ENCODE measurements at places on chromosomes 2 and 18.

DNA sequence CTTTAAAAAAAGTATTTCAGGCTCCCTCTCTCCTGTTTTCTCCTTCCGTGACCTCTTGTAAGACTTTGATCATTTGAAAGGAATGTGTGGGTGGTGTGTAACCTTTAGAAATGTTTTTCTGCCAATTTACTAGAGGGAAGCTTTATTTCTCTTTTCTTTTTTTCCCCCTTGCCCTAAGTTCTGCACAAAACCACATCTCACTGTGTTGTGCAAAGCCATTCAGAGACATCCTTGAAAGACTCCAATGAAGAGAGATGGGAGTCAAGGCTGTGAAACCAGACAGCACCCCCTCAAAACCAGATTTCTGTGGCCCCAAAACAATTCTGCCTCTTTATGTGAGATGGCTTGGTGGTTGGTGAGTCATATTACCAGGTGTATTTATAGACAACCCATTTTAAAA lies 184.6 kb upstream of the ERBB4 start:
- DNase-seq = no peak

- DNase-seq = no peak
These were observed 20.9 kb downstream of the GKN2 start for GRCh38 chr2:68931799-68932198.

- DNase-seq = no peak
These were observed 185.7 kb downstream of the MTCL1 start for GRCh38 chr18:8890957-8891464.

DNA sequence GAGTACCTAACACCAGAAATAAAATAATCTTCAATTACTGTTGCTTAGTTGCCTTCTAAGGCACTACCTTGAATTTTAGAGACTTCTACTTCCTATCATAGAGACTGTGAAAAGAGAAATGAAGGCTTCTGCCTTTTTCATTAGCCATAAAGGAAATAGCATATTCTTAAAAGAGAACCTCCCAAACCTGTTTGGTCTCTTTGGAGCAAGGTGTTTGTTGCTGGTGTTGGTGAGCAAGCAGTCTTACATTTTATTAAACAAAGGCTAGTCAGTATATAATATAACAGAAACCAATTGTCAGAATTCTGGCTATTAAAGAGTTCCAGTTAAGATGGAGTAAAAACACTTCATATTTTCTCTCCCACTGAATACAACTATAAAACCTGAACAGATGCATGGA lies 116.4 kb downstream of the TAF4B start:
- DNase-seq = no peak

GRCh38 chr2:207867056-207867455 lies 97.3 kb upstream of the FZD5 start:
- DNase-seq = no peak

DNA sequence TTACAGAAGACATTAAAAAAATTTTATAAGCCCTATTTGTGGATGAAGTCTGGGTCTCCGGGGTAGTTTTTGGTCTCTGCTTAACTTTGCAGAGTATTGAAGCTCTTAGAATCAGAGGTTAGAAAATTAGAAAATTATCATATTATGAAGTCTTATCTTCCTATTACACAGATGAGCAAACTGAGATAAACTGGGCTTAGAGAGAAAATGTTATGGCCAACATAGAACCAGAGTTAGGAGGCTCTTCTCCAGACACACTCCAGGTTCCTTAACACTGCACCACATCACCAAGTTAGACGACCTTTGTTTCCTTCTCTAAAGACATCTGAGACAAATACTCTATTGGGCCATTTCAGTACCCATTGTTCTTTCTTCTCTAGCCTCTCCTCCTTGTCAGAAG lies 36.7 kb upstream of the NEB start:
- DNase-seq = no peak

DNA sequence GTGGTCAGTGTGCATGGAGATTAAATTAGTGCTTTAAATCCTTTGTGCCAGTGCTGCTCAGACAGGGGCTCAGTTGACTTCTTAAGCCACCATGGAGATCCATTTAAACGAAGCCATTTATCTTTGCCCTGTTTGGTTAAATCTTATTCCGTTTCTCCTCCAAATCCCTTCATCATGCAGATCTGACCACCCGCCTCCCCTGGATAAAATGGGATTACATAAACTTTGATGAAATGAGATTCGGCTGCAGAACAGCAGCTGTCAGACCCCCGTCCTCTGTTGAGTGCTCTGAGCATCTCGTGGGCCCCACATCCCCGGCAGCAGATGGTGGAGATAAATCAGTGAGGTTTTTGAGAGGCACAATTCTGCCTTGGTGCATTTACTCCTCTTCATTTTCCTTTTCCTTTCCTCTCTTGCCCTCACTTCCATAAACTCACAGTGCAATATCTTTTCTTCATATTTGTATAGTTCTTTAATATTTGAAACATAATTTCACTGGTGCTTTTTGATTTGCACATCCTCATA lies 84.4 kb upstream of the TWIST2 start:
- no peak for DNase-seq

- no peak for DNase-seq
These were observed 97.3 kb upstream of the SERPINE2 start for GRCh38 chr2:224136396-224136795.

DNA sequence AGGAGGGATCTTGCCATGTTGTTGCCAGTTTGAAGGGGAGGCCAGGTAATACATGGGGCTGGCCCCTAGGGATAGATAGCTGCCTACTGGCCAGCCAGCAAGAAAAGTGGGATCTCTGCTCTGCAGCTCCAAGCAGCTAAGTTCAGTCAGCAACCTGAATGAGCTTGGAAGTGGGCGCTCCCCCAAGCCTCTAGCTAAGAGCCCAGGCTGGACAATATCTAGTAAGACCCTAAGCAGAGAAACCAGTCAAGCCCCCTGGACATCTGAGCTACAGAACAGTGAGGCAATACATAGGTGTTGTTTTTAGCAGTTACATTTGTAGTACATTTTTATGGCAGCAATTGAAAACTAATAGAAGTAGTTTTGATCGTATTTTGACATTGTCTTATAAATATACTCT lies 409.8 kb upstream of the SMIM21 start:
- DNase-seq = no peak

GRCh38 chr2:178723786-178724346 lies 83.4 kb downstream of the TTN start:
- no peak for DNase-seq
